ENCODE measurements at places on chromosomes 12 and 14.
A peak's percentile ranks its signal among the peaks of the same experiment; 100 is the strongest.

DNA sequence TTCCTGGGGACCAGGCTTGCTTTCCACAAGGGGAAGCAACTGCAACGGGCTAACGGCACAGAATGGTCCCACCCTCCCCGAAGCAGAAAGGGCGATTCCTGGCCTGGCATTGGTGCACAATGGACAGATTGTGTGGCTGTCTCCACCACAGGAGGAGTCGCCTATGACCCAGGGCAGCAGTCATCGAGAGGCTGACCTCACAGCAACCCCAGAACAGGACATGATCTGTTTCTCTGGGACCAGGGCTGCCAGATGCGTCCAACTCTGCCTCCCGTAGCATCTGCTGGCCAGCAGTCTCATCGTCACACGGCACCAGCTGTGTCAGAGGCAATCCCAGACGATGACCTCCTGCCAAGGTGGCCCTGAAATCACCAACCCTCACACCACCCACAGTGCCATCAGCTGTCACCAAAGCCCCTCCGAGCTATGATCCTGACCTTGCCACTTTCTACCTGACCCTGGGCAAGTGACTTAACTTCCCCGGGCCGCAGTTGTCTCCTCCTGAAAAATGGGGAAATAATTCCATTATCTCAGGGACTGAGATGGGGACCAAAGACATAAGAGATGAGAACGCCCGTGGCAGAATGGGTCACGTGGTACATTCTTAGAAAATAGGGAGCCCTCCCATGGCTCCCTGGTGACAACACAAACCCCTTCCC lies 86.7 kb downstream of the CHGA start:
- no peak for DNase-seq

GRCh38 chr12:58967561-58967960 lies 47.3 kb upstream of the LRIG3 start:
- DNase-seq: no peak

- DNase-seq: no peak
Observed at GRCh38 chr12:13147688-13148484, 44.4 kb upstream of the GSG1 start.

- no peak for DNase-seq
Observed at GRCh38 chr12:114974826-114975639, 291.1 kb upstream of the TBX3 start.

DNA sequence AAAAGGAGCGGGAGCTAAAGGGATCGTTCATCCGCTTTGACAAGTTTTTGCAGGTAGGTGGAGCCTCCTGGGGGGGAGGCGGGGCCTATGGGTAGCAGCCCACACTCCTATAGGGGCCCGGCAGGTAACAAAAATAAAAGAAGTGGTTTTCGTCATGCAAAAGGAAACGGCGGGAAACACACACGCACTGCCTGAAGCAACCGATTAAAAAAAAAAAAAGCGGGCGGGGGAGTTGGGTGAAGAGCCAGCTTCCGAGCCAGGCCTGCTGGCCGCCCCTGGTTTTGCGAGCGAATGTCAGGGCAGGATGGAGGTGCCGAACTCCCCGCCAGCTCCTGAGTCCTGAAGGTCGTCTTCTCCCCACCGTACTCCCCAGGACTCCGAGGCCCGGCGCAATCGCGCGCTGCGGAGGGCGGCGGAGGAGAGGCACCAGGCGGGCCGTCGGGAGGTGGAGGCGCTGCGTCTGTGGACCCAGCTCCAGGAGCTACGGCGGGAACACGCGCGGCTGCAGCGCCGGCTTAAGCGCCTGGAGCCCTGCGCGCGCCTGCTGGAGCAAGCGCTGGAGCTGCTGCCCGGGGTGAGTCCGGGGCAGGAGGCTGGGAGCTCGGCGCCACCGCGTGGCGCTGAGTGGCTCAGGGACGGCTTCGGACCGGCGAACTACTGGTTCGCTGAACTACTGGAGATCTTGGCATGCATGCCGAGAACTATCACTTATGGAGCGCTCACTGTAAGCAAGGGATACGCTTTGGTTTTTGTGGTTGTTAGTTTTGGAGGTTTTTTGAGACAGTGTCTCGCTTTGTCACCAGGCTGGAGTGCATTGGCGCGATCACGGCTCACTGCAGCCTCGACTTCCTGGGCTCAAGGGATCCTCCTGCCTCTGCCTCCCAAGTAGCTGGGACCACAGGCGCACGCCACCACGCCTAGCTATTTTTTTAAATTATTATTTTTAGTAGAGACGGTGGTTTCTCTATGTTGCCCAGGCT lies 3.6 kb downstream of the CFAP73 start:
- DNase-seq: peak; percentile 61

DNA sequence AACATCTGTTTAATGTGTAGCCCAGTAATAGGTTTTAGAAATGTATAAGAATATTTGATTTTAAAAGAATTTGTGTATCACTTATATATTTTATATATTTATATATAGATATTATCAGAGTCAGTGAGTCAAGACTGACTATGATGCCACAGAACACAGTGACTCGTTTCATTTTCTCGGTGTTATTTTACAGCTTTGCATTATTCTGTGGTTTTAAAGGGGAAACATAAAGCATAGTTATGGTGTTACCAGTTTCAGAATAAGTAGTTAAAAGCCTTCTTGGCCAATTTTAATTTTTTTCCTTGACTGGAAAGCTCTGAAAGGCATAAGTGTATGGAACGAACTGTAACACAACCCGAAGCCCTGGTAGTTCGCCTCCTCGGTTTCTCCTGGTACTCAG lies 91.0 kb downstream of the GRIP1 start:
- DNase-seq: no peak

DNA sequence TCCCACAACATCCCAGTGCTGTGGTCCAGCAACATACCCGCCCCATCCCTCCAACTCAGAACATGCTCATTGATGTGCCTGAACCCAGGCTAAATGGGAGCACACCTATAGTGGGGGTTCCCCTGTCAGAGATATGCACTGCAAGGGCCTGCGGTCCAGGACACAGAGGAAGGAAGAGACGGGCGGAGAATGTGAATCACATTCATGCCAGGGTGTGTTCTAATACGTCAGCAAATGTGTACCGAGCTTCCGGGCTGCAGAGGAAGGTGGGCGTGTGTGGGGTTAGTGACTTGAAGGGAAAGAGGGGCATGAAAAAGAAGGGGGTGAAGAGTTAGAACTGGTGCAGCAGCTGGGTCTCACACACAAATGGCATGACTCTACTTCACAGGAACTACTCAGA lies 83.7 kb downstream of the DPF3 start:
- DNase-seq: no peak

GRCh38 chr12:86950444-86950843 lies 694.3 kb upstream of the MGAT4C start:
- DNase-seq: no peak

DNA sequence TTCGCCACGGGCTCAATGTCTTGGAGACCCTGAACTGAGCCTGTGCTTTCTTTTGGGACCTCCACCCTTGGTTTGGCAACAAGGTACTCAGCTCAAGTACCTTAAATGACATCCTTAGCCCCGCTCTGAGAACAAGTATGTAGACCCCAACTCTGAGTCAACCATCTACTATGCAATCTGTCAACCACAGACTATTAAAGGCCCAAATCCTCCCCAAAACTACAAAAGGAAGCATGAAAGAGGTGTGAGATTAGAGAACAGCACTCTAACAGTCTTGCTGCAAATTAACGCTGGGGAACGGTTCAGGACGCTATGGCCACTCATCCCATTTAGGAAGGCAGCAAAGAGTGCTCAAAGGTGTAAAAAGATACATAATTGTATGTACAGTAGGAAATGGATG lies 52.1 kb downstream of the CCDC88C start:
- DNase-seq: no peak

DNA sequence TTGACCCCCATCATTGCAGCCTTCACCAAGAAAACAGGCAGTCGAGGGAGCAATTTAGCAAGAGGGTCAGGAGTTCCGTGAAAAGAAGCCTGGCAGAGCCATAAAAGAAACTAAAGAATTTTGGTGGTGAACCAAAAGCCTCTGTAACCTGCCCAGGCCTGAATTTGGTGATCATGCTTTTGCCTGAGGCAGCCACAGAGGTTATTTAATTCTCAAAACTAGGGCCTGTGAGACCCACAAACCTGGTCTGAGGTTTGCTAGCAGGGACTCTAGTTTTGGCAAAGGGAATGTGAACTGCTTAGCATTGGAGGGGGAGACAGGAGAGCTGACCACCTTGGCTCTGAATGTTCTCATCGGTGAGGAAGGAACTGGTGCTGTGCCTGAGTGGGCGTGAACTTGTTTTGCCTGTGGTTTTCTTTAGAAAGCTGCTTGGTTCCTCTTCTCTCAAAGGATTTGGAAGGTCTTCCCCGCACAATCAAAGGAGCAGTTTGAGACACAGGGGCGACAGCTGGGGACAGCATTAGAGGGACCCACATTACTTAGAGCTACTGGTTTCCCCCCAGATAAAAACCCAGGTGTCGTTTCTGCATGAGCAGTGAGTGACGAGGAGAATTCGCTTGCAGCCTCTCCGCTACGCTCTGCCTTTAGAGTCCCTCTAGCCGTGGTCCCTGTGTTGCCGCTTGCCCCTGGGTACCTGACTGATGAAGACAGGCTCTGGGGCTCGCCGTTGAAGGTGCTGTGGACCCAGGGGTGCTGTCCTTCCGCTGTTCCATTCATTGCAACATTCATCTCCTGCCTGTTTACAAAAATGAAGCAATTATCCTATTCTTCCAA lies 12.6 kb upstream of the WNT5B start:
- no peak for DNase-seq

DNA sequence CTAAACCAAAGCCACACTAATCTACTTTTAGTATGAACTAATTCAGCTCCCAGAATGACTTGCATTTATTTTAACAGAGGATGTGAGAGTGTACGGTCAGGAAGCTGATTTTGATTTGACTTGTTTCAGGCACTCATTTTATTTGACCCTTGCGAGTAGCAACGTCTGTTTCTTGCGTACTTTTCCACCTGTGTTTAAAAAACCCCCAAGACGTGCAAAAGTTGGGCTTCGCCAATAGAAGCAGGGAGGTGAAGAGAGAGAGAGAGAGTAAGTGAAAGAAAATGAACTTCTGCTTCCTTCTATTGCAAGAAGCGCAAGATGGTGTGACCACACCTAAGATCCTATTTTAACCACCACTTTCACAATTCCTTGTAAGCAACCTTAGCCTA lies 6.7 kb upstream of the SLC15A4 start:
- DNase-seq: no peak

- no peak for DNase-seq
Observed at GRCh38 chr12:44571006-44571550, 305.0 kb downstream of the NELL2 start.

DNA sequence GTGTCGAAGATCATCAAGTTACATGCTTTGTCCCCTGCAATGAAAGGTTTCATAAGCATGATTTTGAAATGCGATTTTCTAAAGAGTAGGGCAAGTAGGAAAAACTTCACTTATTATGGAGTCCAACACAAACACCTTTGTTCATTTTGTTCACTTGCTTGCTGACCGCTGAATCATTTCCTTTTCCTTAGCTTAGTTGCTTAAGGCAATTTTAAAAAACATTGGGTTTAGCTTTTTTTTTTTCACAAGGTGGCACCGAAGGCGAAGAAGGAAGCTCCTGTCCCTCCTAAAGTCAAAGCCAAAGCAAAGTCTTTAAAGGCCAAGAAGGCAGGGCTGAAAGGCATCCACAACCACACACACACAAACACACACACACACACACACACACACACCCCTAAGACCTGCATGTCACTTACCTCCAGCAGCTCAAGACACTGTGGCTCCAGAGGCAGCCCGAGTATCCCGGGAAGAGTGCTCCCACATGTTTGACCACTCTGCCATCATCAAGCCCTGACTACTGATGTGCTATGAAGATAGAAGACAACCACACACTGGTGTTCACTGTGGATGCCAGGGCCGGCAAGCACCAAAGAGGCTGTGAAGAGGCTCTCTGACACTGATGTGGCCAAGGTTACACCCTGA lies 11.4 kb downstream of the MANSC1 start:
- no peak for DNase-seq

GRCh38 chr14:59117754-59118528 lies 70.5 kb upstream of the DAAM1 start:
- DNase-seq: peak; percentile 96

GRCh38 chr12:50400104-50400637 lies 514 bp upstream of the LARP4 start:
- peak; percentile 80 for DNase-seq

Data from NCI-H526 treated with DMSO at 0.1 percent for 48 hours (cell line).